ENCODE measurements at places on chromosomes 12 and 14.
A peak's percentile ranks its signal among the peaks of the same experiment; 100 is the strongest.

DNA sequence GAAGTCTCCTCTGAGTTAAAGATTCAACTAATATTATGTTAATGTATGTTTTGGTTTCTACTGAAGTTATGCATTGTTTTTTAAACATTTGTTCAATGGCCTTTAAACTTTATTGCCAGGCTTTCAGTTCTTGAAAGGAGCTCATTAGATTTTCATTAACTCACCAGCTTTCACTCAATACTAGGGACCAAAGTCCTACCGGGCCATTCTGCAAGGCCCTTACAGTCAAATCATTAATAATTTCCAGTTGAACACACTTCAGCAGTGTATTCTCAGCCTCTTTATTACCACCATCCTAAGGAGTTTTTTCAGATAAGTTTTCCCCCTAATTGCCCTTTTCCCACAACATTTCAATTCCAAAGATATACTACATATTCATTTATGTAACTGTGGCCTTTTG is 409.2 kb downstream of the DIO2 start:
- no peak for DNase-seq

- no peak for DNase-seq
These were observed 18.1 kb downstream of the DYRK2 start for GRCh38 chr12:67666605-67667004.

DNA sequence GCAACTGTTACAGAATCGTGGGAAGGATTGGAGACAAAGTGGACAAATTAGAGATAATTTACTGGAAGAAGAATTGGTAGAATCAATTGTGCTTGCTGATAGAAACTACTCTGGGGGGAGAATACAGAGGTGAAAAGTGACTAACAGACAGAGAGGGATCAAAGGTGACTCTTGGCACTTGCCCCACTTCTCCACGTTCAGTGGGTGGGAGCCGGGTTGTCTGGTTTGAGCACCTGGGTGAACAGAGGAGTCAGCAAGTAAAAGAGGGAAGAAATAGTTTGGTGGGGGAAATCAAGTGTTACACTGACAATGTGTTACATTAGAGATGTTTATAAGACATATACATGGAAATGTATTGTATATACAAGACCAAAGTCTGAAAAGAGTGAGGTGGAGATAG is 69.1 kb downstream of the PPP2R5E start:
- no peak for DNase-seq

GRCh38 chr14:22685467-22685866 is 41.3 kb upstream of the OR6J1 start:
- no peak for DNase-seq

DNA sequence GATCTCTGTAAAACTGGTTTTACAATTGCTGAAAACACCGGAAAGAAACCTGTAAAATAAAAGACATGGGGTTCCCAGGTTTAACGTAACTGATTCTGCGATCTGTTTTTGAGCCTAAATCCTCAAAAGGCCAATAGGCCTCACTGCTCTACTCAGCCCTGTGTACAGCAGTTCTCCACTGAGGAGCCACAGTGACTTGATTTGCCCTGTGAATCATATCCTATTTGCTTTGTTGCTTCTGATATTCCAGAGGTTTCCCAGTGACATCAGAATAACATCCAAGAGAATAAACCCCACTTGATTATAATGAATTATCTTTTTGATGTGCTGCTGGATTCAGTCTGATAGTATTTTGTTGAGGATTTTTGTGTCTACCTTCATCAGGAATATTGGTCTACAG is 27.5 kb downstream of the MDM1 start:
- DNase-seq = no peak

- DNase-seq = no peak
These were observed 159.5 kb downstream of the ZFP36L1 start for GRCh38 chr14:68633131-68633991.

DNA sequence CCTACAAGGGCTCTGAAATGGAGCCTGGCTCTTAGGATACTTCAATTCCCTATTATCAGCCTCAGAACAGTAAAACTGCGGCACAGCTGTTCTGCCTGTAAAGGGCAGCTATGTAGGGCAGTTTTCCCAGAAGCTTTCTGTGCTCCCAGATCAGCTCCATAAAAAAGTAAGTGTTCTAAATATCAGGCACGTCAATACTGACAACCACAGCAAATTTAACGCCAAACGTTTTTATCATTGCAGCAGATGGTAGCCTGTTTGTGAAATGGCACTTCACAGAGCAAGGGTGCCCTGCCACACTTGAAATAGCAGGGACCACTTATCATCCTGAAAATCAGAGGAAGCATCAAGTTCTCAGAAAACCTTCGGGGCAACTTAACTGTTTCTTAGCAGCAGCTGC is 54.8 kb upstream of the PTHLH start:
- peak; percentile 12 for DNase-seq

DNA sequence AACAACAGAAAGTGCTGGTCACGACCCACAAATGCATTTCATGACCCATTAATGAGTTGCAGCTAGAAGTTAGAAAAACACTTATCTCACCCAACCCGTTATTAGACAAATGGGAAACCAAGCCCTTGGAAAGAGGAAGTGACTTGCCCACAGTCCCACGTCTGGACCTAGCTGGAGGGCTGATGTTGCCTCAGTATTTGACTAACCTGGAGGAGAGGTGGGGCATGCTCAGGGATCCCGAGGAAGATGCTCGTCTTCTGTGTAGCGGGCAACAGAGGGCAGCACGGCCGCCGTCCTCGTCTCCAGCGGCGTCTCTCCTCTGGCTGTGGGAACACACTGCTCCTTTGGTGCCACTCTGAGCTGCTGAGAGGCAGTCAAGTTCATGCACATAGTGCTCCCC is 12.7 kb downstream of the CCND2 start:
- DNase-seq = no peak

- no peak for DNase-seq
These were observed 136.6 kb downstream of the LMNTD1 start for GRCh38 chr12:25416516-25416915.

DNA sequence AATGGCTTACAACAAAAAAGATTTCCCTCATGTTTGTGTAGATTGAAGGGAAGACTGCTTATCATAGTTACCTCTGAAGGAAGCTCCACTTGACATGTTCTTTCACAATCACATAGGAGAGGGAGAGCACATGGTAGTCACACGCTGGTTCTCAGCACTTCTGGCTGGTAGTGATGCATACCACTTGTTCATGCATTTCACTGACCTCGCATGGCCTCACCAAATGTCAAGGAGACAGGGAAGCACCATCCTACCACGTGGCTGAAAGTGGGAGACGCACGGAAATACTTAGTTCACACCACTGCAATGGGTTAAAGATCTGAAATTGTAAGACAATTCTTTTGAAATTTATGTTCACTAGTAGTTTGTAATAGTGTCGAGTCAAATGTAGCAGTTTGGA is 74.0 kb downstream of the PDE3A start:
- DNase-seq = no peak

GRCh38 chr12:57523706-57524614 is 1.3 kb downstream of the MBD6 start:
- DNase-seq = no peak

DNA sequence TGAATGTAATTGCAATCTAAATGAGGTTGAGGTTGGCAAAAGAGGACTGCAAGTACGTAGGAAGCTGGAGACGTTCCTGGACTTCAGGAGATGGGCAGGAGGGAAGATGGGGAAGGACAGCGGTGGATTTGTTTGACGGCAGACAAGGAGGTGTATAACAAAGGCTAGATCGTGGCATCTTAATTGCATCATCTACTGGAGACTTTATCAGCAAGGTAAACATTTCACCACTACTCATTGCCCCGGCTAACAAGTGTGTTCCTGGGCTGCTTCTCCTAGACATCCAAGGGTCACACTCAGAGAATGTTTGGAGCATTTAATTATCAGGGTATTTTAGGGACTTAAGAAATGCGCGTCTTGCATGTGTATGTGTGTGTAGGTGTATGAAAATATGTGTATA is 128.5 kb downstream of the KCNK10 start:
- DNase-seq = no peak

DNA sequence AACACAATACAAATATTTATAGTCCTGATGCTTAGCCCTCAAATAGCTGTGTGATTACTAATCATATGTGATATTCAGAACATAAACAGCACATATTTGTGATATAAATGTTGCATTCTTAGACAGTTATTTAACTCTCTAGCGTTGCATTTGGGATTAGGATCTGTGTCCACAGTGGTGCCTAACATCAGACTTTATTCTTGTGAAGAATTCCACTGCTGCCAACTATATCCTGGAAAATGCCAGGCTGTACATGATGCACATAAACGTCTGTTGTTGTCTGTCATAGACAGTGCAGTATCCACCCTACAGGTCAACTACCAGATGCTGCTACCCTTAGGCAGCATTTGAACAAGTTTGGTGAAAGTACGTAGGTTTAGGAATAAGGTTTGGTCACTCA is 39.0 kb downstream of the SLC38A4 start:
- no peak for DNase-seq

GRCh38 chr14:93901813-93902212 is 25.3 kb upstream of the FAM181A start:
- DNase-seq = no peak

DNA sequence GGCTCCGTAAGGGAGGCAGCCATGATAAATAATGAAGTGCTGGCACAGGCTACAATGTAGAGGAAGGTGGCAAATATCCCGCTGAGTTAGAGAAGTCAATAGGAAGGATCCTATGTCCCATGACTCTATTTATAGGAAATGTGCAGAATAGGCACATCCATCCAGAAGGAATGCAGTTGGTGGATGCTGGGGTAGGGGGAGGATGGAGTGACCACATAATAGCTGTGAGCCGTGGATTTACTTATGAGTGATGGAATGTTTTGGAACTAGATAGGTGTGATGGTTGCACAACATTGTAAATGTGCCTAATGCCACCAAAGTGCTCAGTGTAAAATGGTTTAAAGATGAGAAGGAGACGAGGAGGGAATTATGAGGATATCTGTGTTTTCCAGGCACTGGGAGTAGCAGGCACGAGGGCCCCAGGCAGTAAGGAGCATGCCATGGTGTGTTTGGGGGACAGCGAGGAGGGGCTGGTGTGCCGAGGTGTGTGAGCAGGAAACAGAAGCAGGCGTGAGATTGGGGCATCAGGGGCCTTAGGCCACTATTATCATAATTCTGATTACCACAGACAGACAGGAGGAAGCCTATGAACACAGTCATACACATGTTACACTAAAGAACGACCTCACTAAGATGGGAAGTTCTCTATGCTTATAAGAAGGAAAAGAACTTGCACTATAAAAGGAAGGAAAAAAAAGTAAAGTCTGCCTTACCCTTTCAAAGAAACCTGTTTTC is 837.3 kb upstream of the TMEM132C start:
- DNase-seq = no peak

DNA sequence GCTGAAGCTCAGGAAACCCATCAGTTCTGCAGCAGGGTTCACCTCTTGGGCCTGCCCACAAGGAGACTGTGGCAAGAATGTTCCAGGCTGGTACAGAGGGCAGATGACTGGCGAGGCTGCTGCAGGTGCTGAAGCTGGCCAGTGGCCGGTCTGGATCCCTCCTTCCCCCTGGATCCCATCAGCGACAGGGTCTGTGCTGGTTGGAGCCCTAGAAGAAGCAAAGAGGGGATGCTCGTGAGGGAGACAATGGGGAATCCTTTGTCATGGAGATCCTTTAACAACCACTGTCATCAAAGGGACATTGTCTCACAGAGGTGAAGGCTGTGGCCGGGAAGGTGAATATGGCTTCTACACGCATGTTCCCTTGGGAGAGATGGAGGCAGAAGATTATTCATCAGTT is 211.4 kb upstream of the TMEM132C start:
- no peak for DNase-seq

DNA sequence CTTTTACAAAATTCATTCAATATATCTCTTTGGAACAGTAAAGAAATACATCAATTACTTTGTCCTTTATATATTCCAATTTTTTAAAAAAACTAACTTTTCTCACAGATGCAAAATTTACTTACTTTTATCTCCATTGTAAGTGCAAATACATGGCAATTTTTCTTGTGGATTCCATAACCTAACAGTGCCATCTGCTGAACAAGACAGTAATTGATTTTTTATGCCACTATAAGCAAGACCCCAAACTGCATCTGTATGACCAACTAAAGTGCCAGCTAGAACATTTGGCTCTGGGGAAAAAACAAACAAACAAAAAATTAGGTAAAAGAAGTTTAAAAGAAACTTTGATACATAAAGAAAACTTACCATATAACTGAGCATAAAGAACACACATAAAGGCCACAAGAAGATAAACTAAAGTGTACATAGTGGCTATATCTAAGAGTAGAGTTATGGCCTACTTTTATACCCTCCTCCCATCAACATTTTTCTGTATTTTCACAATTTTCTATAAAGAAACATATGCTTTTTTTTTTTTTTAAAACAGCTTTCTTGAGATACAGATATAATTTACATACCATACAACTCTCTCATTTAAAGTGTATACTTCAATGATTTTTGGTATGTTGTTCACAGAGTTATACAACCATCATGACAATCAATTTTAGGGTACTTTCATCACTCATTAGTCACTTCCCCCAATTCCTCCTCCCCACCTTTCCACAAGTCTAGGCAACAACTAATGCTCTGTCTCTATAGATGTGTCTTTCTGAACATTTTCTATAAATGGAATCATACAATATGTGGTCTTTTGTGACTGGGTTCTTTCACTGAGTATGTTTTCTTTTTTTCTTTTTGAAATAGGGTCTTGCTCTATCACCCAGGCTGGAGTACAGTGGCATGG is 32.6 kb downstream of the COCH start:
- DNase-seq = no peak

DNA sequence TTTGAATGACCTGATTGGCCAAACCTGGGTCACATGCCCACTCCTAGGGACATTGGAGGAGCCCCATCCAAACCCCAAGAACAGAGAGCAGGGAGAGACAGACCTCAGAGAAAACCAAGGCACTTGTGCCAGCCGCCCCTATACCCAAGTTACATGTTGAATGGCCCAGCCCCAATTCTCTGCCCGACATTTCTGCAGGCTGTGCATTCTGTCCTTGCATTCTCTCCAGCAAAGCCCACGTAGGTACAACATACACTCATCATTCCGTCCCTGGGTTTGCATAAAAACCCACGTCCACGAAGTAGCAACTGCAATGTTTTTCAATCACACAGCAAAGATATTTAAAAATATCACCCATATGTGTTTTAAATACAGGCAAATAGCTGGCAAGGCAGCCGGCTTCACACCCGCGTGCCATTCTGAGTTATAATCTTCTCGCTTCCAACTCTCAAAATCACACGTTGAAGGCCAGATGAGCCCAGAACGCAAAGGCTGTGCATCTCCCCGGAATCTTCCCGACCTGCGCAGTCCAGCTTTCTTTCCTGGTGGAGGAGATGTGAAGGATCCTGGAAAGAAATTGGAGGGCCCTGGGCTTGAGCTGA is 91.7 kb upstream of the MYL2 start:
- no peak for DNase-seq

DNA sequence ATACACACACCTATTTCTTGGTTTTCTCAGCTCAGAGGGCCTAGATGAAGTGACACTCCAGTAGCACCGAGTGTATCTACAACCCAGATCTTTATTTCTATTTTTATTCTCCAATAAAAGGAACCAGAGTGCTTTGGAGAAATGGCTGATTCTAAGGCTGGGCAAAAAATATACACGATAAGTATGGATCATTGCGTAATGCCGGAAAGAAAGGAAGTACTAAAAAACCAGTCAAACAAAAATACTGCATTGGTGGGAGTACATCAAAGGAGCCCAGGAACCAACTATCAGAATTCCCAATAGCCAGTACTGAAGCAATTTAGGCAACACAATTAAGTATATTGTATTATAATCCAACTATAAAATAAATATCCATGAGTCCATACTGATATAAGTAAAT is 400.9 kb upstream of the CCDC196 start:
- DNase-seq = no peak
